ENCODE measurements at places on chromosomes 13 and 19. TPM values are rescaled to one million over a fixed set of nuclear protein-coding genes. Genes with fewer than 3 reads are reported as not detected.

The CYSLTR2 gene
- total RNA-seq, result 1.2 TPM

The RASIP1 gene
- total RNA-seq, result 85.9 TPM

The ITGBL1 gene
- 47.1 TPM for total RNA-seq

The CEACAM6 gene
- total RNA-seq, result not detected

- DNase-seq, result no peak
Measured at GRCh38 chr13:109158383-109158782, 529.0 kb downstream of the MYO16 start.

GRCh38 chr19:41872775-41873647 lies 4.1 kb upstream of the CD79A start:
- no peak for DNase-seq

- DNase-seq, result peak; percentile 85
Measured at GRCh38 chr19:45403781-45404556, 900 bp downstream of the PPP1R13L start.

GRCh38 chr19:51203916-51204315 lies 21.0 kb upstream of the CD33 start:
- no peak for DNase-seq

- no peak for DNase-seq
Measured at GRCh38 chr19:31319465-31319864, 29.8 kb downstream of the TSHZ3 start.

GRCh38 chr19:3698974-3699740 lies 1.1 kb downstream of the PIP5K1C start:
- peak; percentile 79 for DNase-seq

GRCh38 chr19:5498830-5499550 lies 43.8 kb downstream of the ZNRF4 start:
- no peak for DNase-seq

DNA sequence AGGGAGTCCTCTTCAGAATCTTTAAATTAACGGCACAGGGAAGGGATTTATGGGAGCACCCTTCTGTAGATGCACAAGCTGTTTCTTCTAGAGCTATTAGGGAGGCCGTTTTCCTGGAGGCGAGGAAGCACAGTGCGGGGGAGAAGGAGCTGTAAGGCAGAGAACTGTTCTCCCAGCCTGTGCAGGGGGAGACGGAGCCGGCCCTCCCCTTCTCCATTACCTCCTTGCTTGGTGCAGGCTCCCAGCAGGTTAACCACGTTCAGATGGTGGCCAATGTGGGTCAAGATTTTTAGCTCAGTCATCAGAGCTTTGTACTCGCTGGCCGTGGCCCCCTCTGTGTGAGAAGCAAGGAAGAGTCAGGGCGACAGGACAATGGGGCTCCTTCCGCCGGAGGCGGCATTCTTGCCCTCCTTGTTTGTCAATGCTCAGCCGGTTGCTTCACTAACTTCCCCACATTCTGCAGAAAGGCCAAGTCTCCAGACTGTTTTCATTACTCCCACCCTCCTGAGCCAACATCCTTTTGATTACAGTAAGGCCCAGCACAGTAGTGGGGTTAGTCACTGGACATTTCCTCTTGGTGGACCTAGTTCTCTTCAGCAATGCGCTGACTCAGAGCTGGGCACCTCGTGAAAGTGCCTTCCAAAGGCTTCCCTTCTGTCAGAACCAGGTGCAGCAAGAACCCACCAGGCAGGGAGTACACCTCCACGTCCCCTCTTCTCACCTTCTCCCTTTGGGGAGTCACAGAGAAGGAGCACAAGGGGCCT lies 165.4 kb downstream of the FLT1 start:
- DNase-seq, result no peak

All from ascending aorta (tissue), 2 donors.